ENCODE measurements at places on chromosomes 6 and 20.

DNA sequence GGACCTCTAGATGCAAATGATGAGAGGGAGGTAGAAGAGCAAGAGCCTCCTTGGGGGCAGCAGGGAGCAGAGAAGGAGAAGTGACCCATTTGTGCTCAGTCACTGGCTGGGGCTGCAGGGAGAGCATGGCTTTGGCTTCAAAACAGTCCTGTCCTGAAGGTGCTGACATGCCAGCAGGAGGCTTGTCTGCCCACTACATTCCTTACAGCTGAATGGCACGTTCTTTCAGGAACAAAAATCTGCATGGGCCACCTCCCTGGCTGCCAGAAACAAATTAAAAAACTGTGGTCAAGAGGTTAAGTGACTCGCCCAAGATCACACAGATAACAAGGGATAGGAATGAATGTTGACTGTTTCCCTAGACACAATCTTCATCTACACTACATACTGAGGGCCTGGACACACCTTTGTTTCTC lies 188.8 kb downstream of the HIVEP2 start:
- no peak for DNase-seq

DNA sequence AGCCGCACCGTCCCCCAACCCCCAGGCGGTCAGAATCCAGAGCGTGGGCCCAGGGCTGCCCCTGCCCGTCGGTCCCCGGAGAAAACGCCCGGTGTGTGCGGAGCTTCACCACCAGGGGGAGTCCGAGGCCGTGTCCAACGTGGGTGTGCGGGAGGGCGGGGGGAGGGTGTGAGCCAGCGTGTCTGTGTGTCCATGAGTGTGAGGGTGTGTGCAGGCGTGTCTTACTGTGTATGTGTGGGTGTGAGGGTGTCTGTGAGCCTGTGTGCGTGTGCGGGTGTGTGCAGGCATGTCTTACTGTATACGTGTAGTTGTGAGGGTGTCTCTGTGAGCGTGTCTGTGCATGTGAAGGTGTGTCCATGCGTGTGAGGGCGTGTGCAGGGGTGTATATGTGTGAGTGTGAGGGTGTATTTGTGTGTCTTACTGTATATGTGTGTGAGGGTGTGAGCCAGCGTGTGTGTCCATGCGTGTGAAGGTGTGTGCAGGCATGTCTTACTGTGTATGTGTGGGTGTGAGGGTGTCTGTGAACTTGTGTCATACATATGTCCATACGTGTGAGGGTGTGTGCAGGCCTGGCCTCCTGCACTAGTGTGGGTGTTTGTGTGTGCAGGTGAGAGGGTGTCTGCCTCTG lies 24.6 kb upstream of the GATA5 start:
- peak; percentile 31 for DNase-seq

DNA sequence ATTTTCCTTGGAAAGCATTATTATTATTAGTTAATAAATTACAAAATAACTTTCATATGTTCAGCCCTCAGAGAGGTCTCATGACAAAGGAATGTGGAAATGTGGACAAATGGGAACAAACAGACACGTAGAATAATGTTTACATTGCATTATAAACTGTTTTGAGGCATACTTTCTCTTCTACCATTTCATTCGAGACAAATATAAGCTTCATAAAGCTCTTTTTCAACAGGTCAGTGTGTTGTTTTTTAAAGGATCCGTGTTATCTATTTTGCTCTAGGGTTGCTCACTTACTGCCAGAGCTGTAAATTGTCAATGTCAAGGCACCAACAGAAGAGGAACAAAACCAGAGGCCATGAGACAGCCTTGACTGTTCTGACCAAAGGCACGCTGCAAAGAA lies 256.8 kb downstream of the PHACTR1 start:
- no peak for DNase-seq

- no peak for DNase-seq
Observed at GRCh38 chr6:129583866-129584265, 126.1 kb downstream of the ARHGAP18 start.

DNA sequence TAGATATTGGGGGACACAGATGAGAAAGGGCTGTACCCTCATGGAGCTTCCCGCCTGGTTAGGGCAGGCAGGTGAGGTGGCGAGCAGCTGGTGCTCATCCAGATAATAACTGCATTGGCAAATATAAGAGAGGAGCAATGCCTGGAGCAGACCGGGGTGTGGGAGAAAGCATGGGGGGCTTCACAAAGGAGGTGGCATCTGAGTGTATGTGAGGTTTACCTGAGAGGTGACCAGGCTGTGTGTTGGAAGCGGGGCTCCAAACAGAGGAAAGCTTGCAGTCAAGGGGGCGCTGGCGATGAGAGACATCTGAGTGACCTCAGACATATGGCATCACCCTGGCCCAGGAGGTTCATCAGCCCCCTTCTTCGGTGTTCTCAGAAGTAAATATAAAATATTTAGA lies 72.1 kb upstream of the PMEPA1 start:
- DNase-seq: no peak

DNA sequence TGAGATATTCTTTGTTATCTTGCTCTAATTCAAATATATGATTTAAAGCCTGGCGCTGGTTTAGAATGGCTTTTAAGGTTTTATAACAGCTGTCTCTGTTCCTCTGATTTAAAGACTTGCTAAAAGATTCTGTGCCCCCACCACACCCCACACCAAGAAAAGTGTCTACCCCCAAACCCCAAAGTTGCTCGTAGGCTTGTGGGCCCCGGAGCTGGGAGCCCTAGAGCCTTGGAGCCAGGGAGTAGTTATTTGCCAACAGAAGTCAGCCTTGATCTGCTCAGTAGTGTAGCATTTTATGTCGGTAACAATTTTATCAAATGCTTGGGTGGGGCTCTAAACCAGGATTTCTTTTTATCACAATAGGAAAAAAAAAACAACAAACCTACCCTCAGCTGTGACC lies 105.2 kb upstream of the TRAF3IP2 start:
- DNase-seq: no peak

- DNase-seq: no peak
Observed at GRCh38 chr6:154394571-154394970, 38.0 kb upstream of the IPCEF1 start.

- DNase-seq: no peak
Observed at GRCh38 chr6:115495184-115495583, 565.5 kb downstream of the FRK start.

- DNase-seq: no peak
Observed at GRCh38 chr6:16302721-16303552, 64.5 kb downstream of the GMPR start.

- no peak for DNase-seq
Observed at GRCh38 chr6:157392927-157393668, 12.1 kb downstream of the ZDHHC14 start.

DNA sequence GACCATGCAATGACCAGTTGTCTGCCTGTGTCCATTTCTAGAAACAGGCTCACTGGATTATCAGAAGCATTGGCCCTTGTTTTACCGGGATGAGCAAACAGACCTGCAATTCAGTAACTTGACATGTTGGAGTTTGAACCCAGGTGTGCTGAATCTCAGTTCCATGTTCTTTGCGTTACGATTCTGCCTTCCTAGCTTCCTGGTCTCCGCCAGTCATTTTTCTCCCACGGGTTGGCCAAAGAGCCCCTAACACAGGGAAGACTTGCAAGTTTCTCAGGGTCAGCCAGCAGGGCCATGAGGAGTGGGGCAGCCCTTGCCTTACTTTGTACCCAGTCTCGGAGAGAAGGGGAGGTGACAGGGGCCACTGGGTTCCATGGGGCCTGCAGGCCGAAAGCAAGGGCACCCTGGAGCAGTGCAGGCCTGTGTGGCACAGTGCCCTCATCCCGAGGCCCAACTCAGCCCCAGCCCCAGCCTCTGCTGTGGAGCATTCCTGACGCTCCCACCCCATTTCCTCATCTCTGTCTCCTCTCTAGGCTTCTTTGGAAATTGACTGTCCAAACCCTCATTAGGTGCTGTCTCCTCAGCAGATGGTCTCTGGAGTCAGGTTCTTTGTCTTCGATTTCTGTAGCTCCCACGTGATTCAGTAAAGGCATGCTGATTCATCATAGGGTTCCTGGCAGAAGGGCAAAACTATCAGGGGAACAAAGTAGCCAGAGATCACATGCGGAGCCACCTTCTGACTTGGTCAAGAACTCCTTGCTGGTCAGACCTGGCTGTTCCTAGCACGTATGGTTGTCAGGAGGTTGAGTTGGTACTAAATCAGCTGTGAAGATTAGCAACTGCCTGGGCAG lies 23.6 kb downstream of the CDS2 start:
- DNase-seq: no peak

- DNase-seq: no peak
Observed at GRCh38 chr20:53578492-53579222, 15.0 kb downstream of the ZNF217 start.

- no peak for DNase-seq
Observed at GRCh38 chr6:113782636-113783035, 74.5 kb upstream of the MARCKS start.

DNA sequence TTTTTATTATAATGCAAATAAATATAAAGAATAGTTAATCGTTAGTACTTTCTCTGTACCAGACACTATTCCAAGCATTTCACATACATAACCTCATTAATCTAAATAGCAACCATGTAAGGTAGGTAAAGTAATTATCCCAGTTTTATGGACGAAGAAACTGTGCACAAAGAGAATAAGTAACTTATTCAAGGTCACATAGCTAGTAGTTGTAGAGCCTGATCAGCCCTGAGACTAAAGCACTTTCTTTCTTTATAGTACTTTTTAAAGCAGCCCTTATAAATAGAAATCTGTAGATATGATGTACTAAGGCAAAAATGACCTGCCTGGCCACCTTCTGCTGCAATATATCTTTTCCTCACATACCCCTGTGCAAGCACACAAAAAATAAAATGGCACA lies 104.8 kb downstream of the MYO6 start:
- DNase-seq: no peak

GRCh38 chr6:118594877-118595276 lies 46.8 kb downstream of the PLN start:
- no peak for DNase-seq

- DNase-seq: peak; percentile 32
Observed at GRCh38 chr6:57316581-57317059, 810 bp upstream of the PRIM2 start.

DNA sequence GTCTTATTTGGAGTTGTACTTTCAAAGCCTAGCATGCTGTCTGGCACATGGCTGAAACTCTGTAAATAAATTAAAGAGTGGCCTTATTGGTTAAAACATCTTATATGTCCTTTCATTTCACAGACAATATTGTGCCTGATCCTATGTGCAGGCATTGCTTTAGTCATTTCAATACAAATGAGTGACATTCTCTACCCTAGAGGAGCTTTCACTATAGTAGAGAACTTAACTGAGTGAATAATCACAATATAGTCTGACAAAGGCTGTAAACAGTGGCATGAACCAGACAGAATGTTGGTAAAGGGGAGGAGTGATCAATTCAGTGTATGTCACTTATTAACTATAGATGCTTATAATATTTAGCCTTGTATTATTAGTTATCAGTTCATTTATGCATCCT lies 481.8 kb downstream of the TFAP2B start:
- no peak for DNase-seq

- DNase-seq: no peak
Observed at GRCh38 chr20:39108746-39109145, 146.6 kb downstream of the DHX35 start.

DNA sequence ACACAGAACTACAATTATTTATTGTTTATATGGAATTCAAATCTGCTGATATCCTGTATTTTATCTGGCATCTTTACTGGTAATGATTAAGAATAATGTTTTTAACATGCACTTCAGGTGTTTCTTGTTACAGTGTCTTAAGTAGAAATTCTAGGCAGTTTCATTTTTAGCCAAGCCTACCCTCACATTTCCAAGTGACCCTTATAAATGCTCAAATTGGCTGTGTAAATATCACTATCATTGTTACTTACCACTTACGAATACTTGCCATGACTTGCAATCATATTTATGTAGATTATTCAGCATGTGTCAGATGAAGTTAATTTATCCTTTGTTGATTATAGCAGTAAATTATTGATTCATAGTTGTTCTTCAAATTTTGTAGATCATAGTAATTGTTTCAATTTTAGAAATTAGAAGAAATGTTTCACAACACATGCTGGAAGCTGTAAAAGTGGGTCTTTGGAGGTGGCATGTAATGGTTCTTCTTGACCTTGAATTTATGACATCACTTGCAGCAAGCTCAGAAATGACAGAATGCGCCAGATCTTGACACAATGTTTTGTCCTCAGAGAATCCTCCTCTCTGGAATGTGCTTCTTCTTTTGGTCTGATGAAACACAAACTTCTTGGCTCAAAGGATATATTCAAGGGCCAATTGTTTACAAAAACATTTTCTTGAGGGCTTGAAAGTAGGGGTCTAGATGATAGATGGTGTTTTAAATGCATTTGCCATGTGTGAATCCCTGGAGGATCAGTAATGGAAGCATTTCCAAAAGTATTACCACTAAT lies 471.8 kb downstream of the COL12A1 start:
- DNase-seq: no peak

GRCh38 chr20:20711413-20711812 lies 1.0 kb downstream of the RALGAPA2 start:
- DNase-seq: no peak

DNA sequence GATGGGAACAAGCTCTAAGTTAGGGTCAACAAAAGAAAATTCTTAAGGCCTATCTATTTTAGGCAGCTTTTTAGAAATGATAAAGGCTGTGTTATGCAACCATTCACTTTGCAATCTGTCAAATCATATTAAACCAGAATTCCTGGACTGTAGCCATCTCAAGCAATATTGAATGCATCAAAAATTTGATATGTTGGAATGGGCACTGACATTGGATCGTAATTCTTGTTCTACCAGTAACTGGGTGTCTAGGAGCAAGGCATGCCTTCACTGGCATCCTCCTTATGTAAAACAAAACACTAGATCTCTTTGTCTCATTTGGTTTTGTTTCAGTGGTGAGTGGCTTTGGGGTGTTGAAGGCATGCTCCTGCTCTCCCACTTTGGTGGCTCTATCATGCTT lies 145.6 kb downstream of the JARID2 start:
- DNase-seq: no peak

GRCh38 chr6:49782293-49782692 lies 4.8 kb downstream of the PGK2 start:
- DNase-seq: no peak

GRCh38 chr20:57317316-57317788 lies 12.3 kb upstream of the SPO11 start:
- no peak for DNase-seq

DNA sequence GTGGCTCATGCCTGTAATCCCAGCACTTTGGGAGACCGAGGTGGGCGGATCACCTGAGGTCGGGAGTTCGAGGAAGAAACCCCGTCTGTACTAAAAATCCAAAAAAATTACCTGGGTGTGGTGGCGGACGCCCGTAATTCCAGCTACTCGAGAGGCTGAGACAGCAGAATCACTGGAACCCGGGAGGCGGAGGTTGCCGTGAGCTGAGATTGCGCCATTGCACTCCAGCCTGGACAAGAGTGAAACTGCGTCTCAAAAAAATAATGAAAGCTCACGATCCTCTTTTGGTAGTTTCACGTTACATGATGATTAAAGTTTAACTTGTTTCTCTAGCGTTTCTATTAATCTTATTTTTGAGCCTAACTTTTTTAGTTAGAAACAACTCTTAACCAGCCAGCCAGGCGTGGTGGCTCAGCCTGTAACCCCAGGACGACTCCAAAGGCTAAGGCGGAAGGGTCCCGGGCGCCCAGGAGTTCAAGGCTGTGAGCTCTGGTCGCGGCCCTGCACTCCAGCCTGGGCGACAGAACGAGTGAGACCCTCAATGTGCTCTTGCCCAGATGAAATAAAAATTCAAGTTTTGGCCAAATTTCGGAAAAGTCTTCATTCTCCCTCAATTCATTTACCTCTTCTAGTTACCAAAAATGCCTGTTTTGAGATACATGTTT lies 1.2 kb upstream of the WRNIP1 start:
- no peak for DNase-seq
